C1 segment of cervical spinal cord (tissue), 14 donors: ENCODE measurements at places on chromosomes 6 and 20.
A peak's percentile ranks its signal among the peaks of the same experiment; 100 is the strongest.

- DNase-seq: no peak
Observed at GRCh38 chr6:49025273-49026240, 437.5 kb downstream of the MMUT start.

DNA sequence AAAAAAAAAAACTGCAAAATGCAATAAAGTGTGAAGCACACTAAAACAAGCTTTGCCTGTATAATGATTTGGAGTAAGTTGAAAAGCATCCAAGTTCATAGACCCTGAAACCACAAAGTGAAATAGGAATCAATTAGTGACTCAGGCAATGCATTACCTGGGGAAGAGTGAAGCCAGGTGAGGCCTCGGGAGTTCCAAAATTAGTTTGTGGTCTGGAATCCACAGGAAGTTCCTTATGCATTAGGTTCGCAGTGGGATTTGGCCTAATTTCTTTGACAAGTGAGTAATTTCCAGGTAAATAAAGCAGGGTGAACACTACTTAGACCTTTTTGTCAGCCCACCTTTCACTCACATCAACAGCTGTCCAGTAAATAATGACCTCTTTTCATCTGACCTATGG lies 490.8 kb downstream of the CBLN4 start:
- DNase-seq: no peak

DNA sequence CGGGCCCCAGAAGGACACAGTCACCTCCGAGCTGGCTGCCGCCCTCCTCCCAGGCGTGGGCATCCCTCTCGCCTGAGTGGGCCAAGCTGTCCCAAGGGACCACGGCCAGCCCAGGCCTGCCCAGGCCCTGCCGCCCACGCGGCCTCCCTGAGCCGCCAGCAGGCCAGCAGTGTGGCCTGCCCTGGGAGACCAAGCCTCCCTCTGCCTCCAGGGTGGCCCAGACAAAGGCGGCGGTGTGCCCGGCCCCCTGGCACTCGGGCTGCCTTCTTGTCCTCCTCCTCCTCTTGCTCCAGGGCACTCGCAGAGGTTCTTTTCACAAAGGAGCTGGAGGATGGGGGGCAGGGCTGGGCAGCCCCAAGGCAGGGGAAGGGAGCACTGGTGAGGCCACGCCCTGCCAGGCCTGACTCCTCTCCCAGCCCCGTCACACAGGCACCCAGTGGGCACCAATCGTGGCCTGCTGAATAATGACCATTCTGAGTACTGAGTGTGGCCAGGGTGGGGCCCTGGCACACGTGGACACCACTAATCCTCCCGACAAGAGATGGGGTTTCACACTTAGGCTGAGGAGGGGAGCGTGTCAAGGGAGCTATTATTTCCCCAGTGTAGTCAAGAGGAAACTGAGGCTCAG lies 25.3 kb downstream of the NOL4L start:
- peak; percentile 49 for DNase-seq

GRCh38 chr20:63830841-63831588 lies at the start of gene ZBTB46:
Gene ZBTB46 (minus strand): TSS chr20:63831264. CDS start chr20:63790757, 40,507 bp downstream.
- DNase-seq: no peak

DNA sequence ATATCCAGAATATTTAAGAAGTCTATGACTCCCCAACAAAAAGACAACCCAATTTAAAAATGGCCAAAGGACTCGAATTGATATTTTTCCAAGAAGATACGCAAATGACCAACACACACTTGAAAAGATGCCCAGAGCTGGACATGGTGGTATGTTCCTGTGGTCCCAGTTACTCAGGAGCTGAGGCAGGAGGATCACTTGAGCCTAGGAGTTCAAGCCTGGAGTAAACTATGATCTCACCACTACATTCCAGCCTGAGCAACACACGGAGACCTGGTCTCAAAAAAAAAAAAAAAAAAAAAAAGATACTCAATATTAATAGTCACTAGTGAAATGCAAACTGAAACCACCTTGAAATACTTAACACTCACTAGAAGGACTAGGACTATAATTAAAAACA lies 12.2 kb upstream of the ARMC2 start:
- no peak for DNase-seq

DNA sequence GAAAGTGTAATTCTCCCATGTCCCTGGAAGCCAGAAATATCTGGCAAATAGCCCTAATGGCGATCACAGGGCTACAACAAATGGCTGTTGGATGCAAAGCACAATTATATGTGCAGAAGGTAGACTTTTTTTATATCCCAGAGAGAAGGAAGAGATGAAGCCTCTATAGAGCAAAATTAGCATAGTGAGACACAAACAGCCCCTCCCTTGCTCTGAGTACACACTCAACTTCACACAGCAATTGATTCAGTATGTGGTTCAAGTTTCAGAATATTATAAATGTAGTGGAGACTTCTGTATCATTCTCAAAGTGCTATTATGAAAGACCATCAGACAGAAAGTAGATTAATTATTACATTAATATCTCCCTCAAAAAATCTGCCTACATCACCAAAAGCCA lies 246.5 kb upstream of the TBX18 start:
- DNase-seq: no peak

DNA sequence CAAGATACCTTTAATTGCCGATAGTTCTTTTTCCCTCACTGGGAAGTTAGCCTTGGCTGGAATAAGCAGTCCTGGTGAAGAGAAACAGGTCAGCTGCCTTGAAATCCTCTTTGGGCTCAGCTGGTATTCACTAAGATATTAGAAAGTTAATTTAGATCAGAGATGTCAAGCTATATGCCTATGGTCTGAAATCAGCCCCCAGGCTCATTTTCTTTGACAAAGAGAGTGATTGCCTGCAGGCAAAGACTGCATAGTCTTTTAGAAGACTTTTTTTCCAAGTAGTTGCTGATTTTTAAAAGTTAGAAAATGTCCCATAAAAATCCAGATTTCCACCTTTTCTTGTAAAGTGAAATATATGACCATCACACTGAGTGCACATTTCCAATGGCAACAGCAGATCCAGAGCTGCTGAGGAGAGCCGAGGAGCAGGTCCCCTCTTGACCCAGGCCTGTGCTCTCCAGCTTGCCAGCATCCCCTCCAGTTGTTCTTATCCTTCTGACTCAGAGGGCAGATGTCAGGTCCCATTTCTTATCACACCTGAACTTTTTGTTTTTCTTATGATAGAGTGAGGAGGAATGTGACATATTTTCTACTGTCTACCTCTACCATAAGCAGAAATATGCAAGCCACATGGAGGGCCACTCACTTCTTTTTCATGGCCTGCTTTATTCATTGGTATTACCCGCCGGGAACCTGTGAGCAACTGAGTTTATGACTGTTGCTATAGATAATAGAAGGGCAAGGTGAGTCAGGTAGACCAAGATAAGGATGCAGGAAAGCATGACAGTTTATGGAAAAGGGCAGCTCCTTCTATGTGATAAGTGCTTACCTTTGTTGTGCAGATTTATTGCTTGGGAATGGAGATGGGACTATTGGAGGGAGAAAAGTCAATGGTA lies 17.6 kb upstream of the L3MBTL3 start:
- no peak for DNase-seq

DNA sequence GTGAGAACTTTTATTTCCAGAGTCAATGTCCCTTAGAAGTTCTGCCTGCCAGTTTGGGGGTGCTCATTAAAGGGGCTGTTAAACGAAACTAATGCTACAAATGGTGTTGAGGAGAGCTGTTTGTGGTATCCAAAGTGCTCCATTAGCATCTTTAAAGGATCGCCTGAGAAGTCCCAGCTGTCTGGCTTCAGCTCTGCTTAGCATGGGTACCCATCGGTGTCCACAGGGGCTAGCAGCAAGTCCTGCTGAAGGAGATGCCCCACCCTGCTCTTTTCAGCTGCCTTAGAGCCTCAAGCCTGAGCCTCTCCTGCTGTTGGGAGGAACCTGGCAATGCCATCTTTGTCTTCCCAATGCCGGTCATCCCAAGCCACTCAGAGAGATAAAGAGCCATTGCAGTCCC lies 111.1 kb downstream of the FOXO3 start:
- DNase-seq: no peak

GRCh38 chr6:119162134-119162775 lies 83.8 kb upstream of the FAM184A start:
- no peak for DNase-seq

- no peak for DNase-seq
Observed at GRCh38 chr6:111845441-111845871, 27.8 kb downstream of the FYN start.

GRCh38 chr6:45069091-45069490 lies 259.0 kb upstream of the RUNX2 start:
- no peak for DNase-seq

DNA sequence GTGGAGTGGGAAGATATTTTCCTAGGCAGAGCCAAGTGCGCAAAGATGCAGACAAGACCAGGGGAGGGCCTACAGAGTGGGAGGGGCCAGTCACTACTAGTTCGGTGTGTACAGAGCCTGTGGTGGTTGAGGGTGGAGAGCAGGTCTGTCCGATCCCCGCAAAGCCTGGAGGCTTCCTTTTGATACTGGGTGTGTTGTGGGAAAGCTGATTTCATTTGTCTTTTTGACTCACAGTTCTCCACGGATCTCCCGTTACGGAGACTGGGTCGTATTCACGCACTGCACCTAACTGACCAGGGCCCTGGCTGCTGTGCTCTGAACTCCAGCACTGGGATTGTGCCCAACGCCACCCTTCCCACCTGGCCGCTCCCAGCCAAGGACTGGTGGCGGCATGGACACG lies 1.4 kb upstream of the TIAM2 start:
- DNase-seq: no peak

DNA sequence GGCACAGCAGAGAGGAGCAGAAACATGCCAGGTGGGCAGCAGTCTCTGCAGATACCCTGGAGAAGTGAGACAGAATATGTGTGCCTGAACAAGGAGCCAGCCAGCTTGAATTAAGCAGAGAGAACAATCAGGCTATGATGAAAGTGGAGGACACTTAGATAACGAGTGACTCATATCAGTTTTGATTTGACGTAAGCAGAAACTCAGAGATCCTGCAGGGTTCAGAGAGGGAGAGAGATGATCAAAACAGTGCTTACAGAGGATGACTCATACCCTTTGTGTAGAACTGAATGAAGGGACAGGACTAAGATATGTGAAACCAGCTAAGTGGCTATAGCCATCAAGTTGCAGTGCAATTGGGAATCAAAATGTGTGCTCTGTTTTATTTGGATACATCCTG lies 300.7 kb downstream of the TENT5A start:
- no peak for DNase-seq

DNA sequence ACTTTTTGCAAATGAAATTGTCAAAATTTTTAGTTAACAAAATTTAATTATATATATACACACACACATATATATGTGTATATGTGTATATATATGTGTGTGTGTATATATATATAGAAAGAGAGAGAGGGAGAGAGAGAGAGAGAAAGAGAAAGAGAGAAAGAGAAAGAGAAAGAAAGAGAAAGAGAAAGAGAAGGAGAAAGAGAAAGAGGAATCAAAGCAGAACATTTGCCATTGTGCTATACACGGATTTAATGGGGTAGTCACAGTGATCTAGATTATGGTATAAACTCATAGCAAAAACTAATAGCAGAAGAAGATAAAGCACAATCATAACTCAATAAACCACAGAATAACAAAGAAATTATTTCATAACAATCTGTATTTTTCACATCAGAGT lies 126.7 kb downstream of the DST start:
- DNase-seq: no peak

- DNase-seq: no peak
Observed at GRCh38 chr6:98957450-98957849, 9.7 kb upstream of the FBXL4 start.

DNA sequence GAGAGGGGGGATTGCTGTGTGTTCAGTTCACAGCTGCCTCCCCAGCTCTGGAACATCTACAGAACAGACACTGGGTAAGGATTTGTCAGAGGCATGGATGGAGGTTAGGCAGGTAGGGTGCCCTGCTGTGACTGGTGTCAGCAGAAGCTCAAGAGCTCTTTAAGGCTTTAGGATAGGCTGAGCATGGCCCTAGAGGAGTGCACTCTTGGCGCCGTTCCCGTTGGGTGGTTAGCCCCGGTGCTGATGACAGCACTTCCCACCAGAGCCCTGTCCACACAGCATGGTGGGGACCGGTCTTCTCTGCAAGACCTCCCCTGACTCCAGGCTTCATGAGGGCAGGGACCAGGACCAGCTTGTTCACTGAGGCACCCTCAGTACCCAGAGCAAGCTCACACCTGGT lies 262.0 kb downstream of the BMP7 start:
- DNase-seq: no peak

- DNase-seq: no peak
Observed at GRCh38 chr6:157666729-157667128, 156.3 kb upstream of the SNX9 start.

- no peak for DNase-seq
Observed at GRCh38 chr20:14611479-14611878, 274.1 kb upstream of the FLRT3 start.

- DNase-seq: no peak
Observed at GRCh38 chr20:58706150-58706892, 13.7 kb downstream of the NPEPL1 start.

- no peak for DNase-seq
Observed at GRCh38 chr20:32164984-32165735, 42.4 kb downstream of the PLAGL2 start.

- DNase-seq: no peak
Observed at GRCh38 chr6:111464184-111464583, 18.8 kb downstream of the REV3L start.

DNA sequence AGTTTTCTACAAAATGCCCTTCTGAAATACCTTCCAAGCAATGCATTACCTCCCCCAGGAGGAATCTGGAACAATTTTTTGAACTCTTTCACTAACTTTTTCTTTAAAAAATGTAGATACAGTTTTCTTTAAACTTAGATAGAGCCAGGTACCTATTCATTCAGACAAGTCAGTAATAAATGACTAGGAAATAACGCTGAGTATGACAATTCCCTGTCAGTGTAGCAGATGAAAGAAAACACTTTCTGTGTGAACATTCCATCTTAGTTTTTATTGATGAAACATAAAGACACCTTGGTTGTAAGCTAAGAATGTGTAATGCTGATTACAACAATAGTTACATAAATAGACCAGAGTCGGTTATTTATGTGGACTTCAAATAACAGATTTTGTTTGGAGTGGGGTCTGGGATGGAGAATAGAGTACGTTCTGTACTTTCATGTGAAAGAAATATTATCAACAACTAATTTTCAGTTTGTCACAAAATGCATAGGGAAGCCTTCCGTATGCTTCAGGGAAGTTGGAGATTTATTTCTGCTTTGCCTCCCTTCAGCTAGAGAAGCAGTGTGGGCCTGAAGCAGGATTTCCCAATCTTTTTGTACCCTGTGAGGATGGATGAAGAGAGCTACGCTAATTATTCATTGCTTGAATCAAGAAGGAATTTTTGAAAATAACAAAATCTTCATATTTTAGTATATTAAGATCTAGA lies 19.2 kb upstream of the QKI start:
- no peak for DNase-seq
